CMK (cell line): ENCODE measurements at places on chromosomes 7 and 10.

- DNase-seq, result no peak
Observed at GRCh38 chr10:6176691-6177231, 26.0 kb upstream of the PFKFB3 start.

- DNase-seq, result no peak
Observed at GRCh38 chr7:44065431-44066110, at the start of gene PGAM2. PGAM2 (minus strand) TSS chr7:44065567; CDS start chr7:44065529, 38 bp downstream.

GRCh38 chr10:113704637-113705343 is 25.1 kb downstream of the CASP7 start:
- DNase-seq, result no peak

DNA sequence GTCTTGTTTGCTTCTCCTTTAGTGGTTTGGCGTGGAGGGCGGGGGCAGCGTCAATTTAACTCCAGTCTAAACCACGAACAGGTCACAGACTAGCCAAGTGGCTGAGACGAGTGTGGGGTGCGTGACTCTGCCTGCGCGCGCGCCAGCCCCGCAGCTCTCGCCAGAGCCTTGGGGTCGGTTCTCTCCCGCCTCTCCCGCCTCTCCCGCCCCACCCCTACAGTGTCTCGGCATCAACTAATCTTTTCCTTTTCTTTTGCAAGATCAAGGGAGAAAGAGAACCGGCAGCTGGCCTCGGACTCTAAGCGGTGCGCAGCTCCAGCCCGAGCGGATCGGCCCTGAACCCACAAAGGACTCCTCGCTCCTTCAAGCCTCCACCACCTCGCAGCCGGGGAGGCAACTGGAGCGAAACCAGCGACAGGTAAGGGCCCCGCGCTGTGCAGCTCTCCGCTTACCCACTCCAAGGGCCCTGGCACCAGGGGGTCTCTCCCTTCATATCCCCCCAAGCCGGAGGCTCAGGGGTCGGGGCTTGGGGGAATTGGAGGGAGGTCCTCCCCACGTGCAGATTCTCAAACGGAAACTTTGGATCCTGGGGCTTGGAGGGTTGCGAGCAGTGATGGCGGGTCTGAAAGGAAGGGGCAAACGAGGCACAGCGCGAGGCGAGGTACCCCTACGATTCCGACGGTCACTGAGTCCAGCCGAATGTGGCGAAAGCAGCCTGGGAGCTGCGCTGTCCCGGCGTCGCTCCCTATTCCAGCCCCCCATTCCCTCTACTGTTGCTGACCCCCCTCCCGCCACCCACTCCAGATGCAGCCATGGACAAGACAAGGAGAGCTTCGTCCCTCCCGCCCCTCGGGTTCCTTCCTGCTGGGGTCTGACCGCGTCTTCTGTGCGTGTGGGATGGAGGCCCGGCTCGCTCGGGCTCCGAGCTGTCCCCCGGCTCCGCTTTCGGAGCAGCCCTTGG is 829 bp downstream of the CHRM2 start:
- DNase-seq, result no peak
